ENCODE measurements at places on chromosomes 12 and 14.

DNA sequence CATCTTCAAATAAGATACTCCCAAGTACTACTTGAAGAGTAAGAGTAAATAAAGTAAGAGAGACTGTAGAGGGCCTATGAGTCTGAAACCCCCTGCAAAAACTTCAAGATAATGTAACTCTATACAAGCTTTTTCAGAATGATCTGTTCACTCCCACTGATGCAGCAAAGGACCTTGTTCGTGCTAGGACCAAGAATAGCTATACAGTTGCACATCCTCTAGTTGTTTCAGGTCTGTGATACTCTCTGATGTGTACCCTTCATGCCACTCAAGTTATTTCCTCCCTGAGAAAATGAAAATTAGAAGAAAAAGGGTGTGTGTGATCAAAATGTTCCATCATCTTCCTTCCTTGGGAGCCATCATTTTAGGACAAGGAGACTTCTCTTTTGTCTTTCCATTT is 204.4 kb downstream of the ALX1 start:
- no peak for DNase-seq

DNA sequence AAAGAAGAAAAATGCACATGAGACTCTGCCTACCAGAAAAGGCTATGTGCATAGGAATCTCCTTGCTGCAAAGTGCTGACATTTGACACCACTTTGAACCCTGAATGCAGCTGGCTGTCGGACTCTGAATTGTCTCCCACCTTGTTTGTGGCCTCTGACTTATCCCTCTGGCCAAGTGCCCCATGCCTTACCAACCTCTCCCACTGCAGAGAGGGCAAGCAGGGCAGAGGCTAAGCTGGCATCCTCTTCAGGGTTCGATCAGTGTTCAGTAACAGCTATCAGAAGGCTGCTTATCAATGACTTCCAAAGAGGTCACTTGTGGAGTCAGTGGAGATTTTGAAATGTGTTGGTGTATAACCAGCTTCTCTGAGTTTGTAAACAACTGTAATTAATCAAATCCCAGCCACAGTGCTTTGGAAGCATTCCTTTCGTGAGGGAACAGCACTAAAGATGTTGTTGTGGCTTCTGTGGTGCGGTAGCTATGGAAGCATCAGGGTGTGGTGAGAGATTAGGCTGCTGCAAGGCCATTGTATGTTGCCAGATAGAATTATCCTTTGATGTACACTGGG is 22.6 kb upstream of the BMP4 start:
- no peak for DNase-seq

DNA sequence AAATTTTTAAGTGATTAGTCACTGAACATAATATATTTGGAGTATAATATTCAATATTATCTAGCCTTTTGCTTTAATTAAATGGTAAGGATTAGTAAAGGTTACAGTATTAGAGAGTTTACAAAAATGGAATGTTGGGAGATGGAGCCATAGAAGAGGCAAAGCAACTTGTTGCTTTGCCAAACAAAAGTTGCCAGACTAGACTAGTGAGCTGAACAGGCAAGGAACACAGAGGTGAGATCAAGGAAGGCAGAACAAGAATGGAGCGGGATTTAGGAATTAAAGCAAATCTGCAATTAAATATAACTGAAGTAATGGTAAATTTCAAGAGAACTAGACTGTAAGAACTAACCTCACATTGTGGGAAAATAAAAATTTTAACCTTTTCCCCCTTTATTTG is 5.1 kb downstream of the ARF6 start:
- DNase-seq: no peak

DNA sequence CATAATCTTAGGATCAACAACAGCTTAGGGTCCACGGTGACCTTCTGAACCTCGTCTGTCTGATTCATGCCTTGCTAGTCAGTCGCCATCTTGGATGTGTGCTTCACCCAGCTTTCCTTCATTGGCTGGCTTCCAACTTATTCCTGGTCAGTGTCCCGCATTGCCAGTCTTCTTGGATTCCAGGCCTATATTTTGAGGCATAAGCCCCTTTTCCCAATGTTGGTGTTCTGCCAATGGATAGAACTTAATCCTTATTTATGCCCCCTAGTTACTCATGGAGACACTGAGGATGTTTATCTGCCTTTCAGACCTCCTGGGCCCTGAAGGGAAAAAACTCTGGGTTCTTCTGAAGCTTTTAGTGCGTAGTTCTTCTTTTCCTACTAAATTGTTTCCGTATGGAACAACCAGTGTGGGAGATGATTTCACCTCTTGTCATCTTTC is 5.8 kb downstream of the JDP2 start:
- no peak for DNase-seq

- DNase-seq: no peak
Measured at GRCh38 chr12:27808841-27809240, 28.8 kb upstream of the MANSC4 start.

- DNase-seq: no peak
Measured at GRCh38 chr14:99838639-99839134, 45.5 kb downstream of the EML1 start.

DNA sequence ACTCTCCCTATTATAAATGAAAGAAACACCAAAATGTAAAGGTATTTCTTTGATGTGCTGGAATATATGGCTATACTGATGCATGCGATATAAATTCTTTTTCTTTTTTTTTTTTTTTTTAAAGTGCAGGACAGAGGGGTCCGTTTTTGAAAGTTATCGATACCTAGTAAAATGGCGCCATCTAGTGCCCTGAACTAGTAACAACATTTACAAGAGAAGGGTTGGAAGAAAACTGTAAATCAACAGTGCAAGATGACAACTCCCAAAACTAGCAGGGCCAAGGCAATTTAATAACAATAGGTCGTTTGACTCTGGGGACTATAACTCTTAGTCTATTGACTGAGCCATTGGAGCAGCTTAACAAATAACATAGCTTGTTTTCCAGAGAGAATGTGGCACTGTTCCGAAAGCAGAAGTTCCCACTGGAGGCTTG is 137.7 kb downstream of the SPTSSA start:
- no peak for DNase-seq

DNA sequence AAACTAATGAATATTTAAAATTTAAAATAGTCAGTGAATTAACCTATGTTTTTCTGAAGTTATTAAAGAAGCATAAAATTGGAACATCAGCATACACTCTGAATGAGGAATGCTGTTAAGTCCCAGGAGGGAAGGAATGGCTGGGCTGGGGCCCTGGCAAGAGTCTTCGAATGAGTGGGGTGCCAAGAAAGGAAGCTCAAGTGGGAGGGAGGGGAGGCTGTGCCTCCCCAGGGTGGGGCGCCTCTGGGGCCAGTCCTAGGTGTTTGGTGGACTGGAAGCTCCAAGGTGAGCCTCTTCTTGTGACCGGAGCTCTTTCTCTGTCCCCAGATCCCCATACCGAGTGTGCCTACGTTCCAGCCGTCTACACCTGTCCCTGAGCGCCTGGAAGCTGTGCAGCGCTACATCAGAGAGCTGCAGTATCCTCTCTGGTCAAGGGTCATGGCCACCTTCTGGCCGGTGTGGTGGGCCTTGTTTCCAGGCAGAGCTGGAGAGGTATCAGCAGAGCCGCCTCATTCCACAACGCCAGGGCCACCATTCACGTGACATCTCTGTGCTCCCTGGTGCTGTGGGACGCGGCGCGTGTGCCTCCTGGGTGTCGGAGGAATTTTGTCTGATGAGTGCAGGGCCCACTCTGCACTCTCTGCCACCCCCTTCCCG is 8.5 kb downstream of the VASH1 start:
- no peak for DNase-seq

GRCh38 chr12:82415402-82415801 is 57.1 kb downstream of the METTL25 start:
- DNase-seq: no peak

DNA sequence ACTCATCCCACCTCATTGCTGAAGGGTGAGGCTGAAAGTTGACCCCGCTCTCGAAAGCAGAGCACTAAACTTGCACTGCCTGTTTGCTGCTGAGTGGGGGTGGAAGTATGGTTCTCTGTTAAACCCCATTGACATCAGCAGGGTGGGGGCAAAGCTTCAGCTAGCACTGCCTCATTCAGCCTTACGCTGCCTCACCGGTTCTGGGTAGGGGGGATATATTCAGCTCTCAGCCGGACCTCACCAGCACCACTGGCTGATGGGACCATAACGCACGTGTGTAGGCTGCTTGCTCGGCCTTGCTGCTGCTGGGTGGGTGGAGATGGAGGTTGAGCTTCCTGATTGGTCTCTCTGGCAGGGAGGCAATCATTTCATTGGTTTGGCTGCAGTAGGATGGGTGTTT is 265.7 kb upstream of the RTL1 start:
- DNase-seq: no peak

GRCh38 chr14:35961697-35962274 is 135.6 kb downstream of the BRMS1L start:
- DNase-seq: no peak

- no peak for DNase-seq
Measured at GRCh38 chr12:73274976-73275375, 1002.8 kb downstream of the TRHDE start.

- no peak for DNase-seq
Measured at GRCh38 chr12:56420411-56420810, 28.8 kb downstream of the TIMELESS start.

GRCh38 chr14:38129705-38130104 is 78.0 kb upstream of the SSTR1 start:
- peak; percentile 33 for DNase-seq

DNA sequence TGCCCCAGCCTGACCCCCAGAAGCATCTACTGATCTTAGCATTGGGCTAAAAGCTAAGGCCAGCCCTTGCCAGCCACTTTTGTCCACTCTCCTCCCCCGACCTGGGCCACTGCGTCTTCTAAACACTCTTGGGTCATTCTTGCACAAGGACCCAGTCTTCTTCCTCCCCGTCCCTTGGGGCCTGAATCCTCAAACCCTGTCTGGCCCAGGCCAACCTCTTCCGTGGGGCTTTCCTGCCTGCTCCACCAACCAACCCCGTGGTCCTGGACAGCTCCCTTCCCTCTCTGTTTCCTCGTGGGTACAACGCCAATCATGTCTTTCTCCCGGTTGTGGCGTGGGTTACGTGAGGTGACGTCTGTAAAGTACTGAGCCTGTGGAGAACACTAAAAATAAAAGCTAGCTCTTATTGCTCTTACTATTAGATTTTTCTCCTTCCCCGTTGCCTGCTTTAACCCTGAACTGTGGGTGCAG is 21.5 kb downstream of the FAM222A start:
- DNase-seq: no peak

GRCh38 chr12:46506198-46506597 is 133.6 kb upstream of the SLC38A2 start:
- DNase-seq: no peak

DNA sequence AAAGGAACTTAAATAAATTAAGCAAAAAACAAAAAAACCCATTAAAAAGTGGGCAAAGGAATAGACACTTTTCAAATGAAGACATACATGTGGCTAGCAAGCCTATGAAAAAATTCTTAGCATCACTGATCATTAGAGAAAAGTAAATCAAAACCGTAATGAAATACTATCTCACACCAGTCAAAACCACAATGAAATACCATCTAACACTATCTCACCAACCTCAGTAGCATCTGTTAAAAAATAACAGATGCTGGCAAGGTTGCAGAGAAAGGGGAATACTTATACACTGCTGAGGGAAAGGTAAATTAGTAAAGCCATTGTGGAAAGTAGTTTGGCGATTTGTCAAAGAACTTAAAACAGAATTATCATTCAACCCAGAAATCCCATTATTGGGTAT is 381.1 kb downstream of the FLRT2 start:
- DNase-seq: no peak

All from CD4-positive, alpha-beta T cell treated with Interleukin-1 beta for 1 hour (primary cell).